Stimulated activated CD4-positive, alpha-beta T cell treated with anti-CD3 and anti-CD28 coated beads, Interleukin-15, amount 100 ng/mL, for 1 hour (primary cell): ENCODE measurements at places on chromosomes 2 and 18.

GRCh38 chr2:187365315-187365714 lies 82.7 kb downstream of the CALCRL start:
- no peak for DNase-seq

DNA sequence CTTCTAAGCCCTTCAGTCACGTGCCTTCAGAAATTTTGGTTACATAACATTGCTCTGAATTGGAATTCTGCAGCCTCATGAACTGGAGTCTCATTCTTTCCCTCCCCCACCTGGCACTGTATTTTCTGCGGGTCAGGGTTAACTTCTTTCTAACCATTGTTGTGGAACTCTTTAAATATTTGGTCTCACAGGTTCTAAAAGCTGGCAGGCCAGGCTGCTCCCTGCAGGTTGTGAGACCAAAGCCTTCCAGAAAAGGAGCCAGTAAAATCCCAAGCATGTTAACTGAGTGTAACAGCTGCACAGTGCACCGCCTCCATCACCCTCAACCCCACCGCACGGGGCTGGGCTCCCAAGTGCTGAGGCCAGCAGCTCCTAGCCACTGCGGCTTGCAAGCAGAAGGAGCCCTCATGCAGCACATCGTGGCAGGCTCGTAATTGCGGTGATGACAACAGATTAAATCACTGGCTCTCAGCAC lies 174.1 kb upstream of the ALPP start:
- DNase-seq = no peak

DNA sequence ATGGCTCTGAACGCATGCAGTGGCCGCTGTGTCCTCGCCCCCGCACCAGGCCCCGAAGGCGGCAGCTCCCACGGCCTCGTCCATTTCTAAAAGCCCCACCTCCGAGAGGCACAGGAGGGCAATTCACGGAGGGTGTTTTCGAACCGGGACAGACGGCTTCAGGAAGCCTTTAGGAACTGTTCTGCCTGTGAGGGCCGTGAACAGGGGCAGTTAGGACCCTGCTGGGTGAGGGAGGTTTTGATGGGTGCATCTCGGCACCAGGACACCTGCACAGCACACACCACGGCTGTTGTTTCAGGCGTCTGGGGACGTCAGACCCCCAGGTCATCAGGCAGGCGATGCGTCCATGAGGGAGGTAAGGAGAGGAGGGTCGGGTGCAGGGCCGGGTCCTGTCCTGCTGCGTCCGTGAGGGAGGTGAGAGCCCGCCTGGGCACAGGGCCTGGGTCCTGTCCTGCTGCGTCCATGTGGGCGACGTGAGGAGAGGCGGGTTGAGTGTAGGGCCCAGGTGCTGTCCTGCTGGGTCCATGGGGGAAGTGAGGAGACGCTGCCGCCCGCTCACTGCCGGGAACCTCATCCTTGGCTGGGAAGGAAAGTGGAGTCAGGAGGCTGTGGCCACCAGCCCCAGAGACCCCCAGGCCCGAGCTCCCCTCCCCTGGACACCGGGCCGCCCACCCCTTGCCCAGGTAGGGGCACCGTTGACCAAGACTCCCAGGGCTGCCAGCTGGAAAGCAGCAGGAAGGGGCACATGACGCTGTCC lies 25.5 kb upstream of the KCNG2 start:
- no peak for DNase-seq

DNA sequence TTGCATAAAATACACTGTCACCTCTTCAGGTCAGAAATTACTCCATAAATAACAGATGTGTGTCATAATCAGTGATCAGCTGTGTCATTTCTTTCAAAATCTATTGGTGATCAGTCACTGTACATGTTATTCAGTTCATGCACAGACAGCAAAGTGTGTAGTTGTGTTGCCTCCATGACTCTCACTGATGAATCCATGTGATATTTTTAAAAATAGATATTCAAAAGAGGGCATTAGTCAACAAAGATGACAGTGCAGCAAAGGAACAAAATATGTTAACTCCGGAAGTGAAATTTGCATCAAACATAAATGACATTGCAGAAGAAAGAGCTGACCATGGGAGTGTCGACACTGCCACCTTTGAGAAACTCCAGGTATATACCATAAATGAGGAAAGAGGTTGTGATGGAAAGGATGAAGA lies 17.1 kb upstream of the MCM6 start:
- DNase-seq = no peak

DNA sequence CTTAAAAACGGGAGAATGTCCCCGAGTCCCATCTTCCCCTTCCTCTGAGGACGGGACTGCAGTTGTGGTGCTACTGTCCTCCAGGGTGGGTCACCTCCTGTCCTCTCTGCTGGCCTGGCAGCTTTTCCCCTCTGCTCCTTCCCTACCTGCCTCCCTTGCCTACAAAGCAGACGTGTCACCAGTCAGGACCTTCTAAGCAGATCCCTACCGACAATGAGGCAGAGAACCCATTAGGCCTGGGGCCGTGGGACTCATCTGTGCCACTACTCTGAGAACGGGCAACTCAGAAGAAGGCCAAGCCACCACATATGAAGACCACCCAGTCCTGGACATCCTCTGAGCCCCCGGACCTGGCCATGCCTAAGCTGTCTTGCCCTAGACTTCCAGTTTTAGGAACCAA lies 103.0 kb upstream of the TEX51 start:
- DNase-seq = no peak

- no peak for DNase-seq
These were observed 8.7 kb upstream of the RPRD1A start for GRCh38 chr18:36075862-36076587.

DNA sequence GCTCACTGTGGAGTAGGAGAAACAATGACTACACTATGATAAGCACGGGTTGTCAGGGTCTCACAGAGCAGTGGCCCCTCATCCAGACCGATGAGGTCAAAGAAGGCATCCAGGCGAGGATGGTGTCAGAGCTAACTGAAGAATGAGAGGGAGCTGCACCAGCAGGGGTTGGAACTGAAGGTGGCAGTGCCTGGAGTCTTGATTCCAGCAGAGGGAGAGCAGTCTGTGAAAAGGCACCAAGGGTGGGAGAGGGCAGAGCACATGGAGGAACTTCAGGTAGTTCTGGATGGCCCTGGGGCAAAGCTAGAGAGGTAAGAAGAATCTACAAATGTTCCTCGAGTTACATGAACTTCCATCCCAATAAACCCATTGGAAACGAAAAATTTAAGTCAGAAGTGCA lies 12.6 kb downstream of the ELMOD3 start:
- no peak for DNase-seq

DNA sequence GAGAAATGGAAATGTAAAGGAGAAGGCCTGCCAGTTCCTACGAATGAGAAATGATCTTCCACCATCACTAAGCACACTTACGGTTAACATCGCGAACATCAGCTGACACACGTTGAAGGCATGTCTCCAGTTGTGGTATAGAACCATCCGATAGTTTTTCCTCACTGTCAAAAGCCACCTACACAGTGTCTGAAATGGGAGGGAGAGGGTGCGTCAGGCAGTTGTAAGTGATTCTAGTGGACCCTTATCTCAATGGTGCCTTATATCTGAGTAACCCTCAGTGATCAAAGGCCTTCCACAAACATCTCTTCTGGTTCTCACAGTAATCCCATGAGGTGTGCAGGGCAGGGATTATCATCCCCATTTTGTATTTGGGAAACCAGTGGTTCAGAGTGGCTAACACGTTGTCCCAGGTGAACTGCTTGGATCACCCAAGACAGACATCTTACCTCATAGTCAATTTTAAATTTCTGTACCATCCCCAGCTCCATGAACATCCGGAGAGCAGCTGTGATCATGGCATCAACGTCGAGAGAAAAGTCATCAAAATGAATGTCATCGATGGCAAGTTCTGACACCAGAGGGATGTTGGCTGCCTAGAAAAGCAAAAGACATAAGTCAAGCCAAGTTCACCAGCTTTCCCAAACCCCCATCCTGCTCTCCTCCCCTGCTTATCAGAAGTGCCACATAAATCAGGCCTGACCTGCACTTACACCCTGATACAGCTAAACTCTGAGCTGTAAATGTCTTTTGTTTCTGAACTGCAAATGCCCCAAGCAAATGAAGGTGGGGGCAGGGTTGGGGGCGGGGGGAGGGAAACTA lies 335.2 kb downstream of the AGPS start:
- no peak for DNase-seq

GRCh38 chr18:48125724-48126123 lies 195.3 kb upstream of the SMAD2 start:
- no peak for DNase-seq

DNA sequence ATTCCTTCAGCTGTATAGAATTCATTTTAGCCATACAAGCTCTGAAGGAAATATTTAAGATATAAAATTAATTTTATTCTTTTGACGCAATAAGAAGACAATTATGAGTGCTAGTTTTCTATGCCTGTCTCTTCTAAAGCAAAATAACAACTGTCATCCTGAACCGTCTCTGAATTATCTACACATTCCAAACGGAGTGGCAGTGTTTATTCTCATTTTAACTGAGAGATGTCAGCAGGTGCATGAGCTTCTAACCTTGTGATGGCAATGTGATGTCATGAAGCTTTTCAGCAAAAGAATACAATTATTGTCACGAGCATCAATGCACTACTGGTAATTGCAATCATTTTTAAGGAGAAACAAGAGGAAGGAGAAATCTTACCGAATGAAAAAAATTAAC lies 274.8 kb downstream of the SPAG16 start:
- DNase-seq = no peak

DNA sequence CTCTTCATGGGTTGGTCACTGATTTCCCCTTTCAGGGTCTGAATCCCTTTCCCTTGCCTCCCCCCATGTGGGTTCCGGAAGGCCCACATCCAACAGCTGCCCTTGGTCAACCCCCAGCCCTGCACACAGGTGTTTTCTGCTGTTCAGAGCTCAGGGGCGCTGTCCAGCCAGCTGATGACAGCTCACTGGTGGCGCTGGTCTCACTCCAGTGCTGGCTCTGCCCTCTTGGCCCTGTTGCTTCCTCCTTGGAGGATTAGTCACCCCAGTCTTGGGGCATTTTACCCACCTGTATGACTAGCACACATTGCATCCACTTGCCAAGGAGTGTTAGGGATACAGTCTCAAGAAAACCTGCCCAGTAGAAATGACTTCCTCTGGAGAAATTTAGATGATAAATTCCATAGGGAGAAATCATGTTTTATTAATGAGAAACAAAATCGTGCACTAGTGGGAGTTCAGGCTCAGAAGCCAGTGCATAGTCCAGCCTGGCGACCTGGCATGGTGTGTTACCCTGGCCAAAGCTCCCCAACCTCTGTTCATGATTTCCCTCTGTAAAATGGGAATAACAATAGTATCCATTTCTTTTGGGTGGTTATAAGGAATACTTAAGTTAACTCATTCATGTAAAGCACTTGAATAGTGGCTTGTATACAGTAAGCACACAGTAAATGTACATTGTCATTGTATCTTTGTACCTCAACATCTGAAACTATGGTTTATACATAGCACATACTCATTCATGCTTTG lies 21.6 kb downstream of the CRIM1 start:
- DNase-seq = no peak

DNA sequence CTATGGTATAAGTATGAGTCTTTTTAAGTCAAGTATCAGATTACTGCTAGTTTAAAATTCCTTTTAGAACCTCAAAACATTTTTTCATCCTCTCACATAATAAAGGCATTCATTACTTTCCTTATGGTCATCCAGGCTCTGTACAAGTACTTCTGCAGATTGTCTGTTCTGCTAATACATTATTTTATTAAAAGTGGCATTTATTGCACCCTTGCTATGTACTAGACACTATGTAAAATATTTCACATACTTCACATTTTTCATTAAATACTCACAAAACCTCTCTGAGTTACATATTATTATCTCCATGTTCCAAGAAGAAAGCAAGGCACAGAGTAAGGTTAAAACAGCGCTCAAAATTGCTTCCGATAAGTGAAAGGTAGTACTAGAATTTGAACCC lies 84.1 kb downstream of the RAPH1 start:
- DNase-seq = no peak

GRCh38 chr18:9437672-9438071 lies 37.6 kb upstream of the RALBP1 start:
- DNase-seq = no peak

- no peak for DNase-seq
These were observed 474.8 kb downstream of the METTL4 start for GRCh38 chr18:2096551-2096950.

DNA sequence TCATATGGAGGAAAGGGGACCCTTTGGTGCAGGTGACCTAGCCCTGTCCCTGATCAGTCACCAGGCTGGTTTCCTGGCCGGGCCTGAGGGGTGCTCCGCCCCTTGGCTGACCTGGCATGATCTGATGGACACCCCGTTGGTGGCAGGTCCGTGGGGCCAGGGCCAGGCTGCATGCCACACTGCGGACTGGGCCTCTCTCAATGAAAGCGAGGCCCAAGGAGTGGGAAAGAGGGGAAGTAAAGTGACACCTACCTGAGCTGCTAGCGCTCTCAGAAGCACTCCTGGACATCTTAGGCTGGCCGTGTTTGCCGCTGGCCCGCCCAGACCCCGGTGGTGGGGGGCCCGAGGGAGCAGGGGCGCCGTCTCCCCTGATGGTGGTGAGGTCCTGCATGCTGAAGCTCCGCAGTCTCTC lies 33.1 kb downstream of the MRPL35 start:
- no peak for DNase-seq
